ENCODE measurements at places on chromosomes 4 and X.

GRCh38 chrX:133745349-133745748 is 240.0 kb downstream of the GPC3 start:
- no peak for DNase-seq

- no peak for DNase-seq
These were observed 23.1 kb downstream of the DACH2 start for GRCh38 chrX:86171366-86171765.

GRCh38 chr4:144338834-144339233 is 198.3 kb upstream of the GYPA start:
- no peak for DNase-seq

GRCh38 chrX:9538544-9539045 is 73.7 kb downstream of the TBL1X start:
- DNase-seq, result peak; percentile 13

DNA sequence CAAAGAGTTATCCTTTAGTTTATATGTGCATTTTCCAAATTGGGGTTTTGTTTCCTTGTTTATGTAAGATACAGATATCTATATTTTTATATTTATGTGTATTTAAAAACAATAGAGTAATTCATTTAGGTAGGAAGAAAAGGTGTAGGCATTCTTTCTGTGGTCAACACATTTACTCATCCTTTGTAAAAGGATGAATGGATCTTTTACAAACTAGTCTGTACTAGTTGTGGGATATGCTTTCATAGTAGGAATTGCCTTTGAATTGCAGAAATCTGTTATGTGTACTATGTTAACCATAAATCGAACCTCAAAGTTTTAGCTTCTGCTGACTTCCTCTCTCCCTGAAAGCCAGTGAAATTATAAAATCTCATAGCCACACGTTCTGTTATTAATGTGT is 128.5 kb downstream of the REPS2 start:
- DNase-seq, result no peak

- no peak for DNase-seq
These were observed 96.5 kb downstream of the ARHGAP10 start for GRCh38 chr4:147828331-147828905.

DNA sequence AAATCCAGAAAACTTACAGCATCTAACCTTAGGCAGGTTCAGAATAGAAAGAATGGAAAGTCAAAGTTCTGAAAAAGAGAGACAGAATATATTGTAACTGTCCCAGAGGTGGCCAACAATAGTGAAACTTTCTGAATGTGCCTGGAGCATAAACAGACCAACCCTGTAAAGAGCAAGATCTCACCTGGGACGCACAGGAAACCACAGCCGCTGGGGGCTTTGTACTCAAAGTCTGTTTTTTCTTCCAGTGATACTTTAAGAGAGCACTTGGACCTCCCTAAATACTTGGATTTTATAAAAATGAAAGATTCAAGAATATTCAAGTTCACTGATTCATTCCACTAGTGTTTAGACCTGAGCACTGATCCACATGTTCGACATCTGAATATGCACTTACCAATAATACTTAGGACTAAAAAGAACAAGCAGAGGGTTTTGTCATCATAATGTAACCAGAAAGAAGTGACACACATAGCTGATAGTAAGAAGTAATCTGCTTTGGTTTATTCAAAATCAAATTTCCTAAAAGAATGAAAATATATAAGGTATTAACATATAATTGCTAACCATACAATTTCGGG is 35.3 kb downstream of the ARAP2 start:
- no peak for DNase-seq

DNA sequence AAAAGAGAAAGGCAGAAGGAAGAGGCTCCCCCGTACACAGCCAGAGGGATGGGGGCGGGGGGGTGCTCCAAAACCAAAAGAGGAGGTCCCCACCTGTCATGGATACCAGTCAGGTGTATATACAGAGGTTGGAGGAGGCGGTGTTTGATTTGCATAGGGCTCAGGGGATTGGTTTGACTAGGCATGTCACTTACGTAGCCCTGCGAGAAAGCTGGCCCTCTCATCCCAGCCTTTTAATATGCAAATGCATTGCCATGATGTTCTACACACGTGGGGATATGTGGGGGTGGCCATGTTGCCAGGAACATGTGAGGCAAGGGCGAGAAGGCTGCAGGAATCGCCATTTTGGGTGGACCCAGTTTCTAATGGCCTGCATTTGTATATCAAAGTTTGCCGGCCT is 38.6 kb downstream of the TMEM150C start:
- no peak for DNase-seq

DNA sequence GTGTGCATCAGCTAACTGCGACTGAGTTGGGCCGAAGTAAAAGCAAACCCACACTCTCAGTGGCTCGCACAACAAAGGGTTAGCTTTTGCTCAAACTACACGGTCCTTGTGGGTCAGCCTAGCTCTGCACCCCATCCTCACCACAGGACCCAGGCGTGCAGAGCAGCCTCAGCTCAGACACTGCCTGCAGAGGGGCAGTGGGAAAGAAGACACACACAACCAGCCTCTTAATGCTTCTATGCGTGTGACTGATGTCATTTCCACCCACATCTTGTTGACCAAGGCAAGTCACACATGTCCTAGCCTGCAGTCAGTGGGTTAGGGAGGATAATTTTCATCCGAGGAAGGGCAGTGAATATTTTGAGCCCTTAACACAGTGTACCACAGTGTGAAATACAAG is 40.5 kb downstream of the HMGB2 start:
- no peak for DNase-seq

- DNase-seq, result no peak
These were observed 42.3 kb upstream of the LNX1 start for GRCh38 chr4:53633608-53634007.

GRCh38 chrX:22520128-22520828 is 247.6 kb downstream of the CBLL2 start:
- DNase-seq, result no peak

DNA sequence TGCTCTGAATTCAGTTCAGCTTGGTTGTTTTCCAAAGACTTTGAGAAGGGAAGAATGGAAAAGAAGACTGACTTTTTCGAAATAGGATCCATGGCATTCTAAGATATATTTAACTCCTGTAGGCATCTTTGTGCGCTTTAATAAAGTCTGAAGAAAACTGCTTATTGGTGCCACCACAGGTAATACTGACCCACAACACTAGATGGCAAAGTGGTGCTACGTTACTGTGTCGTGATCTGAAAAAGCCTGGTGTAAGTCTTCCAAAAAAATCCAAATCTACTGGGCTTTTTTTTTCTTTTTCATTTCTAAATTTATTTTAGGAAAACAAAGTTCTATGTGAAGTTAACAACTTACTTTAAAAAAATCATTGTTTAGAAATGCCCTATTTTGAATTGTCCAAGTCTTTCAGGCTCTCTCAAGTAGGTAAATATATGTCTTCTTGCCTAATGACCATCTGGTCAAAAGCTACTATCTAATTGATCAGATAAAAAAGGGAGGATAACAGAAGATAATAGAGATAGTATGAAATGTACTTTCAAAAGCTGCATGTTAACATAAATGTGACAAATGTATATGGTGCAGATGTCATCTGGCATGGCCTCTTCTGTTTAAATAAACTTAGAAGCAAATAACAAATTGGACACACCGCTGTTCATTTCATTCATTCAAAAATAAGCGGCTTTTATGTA is 47.0 kb upstream of the MID1IP1 start:
- peak; percentile 21 for DNase-seq

DNA sequence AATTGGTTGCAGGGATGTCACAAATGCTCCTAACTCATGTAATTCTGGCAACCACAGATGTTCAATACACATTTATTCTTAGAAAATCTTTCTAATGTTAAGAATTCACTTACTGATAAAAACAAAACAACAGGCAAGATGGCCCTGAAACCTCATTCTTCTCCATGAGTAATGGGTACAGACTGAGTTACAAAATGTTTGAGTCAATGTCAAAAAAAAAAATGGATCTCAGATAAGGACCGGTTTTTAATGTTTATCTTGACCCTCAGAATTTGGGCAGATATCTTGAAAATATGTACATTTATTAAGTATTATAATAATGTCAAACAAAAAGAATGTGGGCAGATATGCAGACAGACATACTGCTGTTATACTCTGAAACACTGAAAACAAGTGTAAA is 1.8 kb upstream of the SULT1E1 start:
- DNase-seq, result no peak

GRCh38 chrX:7815166-7815805 is 27.7 kb upstream of the VCX start:
- no peak for DNase-seq

DNA sequence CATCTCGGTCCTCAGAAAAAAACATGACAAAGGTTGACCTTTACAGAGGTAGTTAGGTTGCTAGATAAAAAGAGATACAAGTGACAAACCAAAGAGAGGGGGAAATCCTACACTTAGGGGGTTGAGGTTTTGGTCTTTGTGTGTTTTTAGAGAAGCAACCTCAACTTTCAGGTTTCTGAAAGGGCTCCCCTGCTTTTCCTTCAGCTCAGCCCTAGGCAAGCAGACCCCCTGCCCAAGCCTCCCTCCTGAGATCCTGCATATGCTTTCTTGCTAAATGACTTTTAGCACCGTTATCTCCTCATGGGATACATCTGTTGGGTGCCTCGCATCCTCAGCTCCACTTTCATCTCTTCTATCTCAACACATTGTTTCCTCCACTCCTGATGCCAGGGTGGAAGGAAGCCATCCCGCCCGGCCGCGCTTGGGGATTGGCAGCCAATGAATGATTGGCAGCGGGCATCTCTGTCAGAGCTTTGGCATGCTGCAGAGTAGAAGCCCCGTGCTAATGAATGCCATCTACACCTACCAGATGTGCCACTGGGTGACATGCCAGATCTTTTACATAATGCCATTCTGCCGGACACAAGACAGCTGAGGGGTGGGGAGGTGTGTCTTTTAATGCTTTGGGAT is 15.0 kb upstream of the PRDM8 start:
- DNase-seq, result no peak

- DNase-seq, result no peak
These were observed 245.9 kb downstream of the IDS start for GRCh38 chrX:149259241-149259640.

DNA sequence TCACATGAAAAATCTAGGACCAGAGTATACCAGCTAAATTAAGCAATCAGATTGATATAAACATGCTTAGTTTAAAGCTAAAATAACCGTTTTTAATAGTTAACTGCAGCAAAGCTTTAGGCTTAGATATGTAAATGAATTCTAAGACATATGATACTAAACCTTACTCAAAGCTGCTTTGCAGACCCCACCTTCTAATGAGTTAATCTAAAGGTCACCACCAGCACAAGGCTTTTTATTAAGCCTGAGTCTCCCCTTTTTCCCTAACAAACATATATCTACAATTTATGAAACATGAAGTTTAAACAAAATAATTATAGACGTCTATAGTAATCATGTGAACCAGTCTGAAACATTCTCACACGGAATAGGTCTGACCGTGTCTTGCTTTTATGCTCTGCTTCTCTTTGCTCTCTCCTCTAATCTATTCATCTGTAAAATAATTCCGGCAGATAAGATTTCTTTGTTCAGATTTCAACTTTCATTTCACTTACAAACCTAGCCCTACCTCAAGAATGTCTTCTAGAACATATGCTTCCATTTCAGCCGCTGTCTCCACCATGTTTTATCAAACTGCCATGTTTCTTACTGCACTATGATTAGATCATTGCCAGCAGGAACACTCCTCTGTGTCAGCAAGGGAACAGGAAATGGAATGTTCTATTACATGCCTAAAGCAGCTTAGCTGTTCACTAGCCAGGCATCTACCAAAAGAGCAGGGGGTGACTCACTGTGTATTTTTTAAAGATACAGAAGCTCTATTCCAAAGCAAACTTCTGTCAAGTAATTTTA is 35.9 kb downstream of the ANKRD17 start:
- peak; percentile 91 for DNase-seq

- no peak for DNase-seq
These were observed 4.2 kb upstream of the CXCL3 start for GRCh38 chr4:74042681-74043080.

DNA sequence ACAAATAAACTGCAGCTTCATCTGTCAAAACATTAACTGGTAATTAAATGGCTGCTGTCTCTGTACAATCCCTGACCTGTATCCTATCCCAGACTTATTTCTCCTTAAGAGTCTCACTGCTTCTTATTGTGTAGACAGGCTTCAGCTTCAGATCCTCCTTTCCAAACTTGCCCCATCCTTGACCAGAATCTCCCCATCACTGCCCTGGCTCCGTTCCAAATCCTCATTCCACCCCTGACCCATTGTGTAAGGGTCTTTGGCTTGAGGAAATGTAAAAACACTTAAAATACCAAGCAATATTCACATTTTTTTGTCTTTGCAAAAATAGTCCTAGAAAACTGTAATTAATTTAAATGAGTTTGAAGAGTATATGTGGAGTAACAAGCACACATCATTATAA is 152.6 kb upstream of the VEGFC start:
- DNase-seq, result no peak

DNA sequence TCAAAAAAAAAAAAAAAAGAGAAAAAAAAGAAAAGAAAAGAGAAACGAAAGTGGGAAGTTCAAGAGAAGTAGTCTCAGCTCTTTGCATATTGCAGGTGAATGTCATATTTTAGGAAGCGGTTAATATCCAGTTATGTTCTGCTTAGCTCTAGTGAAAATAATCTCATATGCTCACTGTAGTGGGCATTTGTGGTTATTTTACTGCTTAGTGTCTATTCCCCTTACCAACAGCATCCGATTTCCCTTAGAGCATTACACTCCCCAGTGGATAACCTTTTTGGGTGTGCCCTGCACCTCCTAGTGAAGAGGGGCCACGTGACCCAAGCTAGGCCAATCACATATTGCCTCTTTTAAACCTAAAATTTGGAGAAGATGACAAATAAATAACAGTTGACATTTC is 111.2 kb upstream of the ZNF827 start:
- no peak for DNase-seq

GRCh38 chr4:165301833-165302232 is 25.6 kb upstream of the MSMO1 start:
- DNase-seq, result no peak

- no peak for DNase-seq
These were observed 38.5 kb downstream of the ELF4 start for GRCh38 chrX:130071611-130072344.

- no peak for DNase-seq
These were observed 53.9 kb upstream of the RPS6KA3 start for GRCh38 chrX:20320461-20321159.

- DNase-seq, result peak; percentile 56
These were observed 292.0 kb downstream of the CCSER1 start for GRCh38 chr4:90419124-90419711.

- DNase-seq, result no peak
These were observed 51.4 kb downstream of the SORCS2 start for GRCh38 chr4:7243609-7244330.

- no peak for DNase-seq
These were observed 146.7 kb upstream of the CXXC4 start for GRCh38 chr4:104641418-104641817.

GRCh38 chr4:53003959-53004358 is 141.8 kb downstream of the RASL11B start:
- no peak for DNase-seq

- DNase-seq, result no peak
These were observed 521.8 kb upstream of the AGA start for GRCh38 chr4:177964061-177964460.

Measured in COLO829 (cell line).